Kidney (tissue), 22 donors: ENCODE measurements at places on chromosomes 7 and 10. TPM values are rescaled to one million over a fixed set of nuclear protein-coding genes. Genes with fewer than 3 reads are reported as not detected.

Gene IDI2
- polyA plus RNA-seq: not detected

DNA sequence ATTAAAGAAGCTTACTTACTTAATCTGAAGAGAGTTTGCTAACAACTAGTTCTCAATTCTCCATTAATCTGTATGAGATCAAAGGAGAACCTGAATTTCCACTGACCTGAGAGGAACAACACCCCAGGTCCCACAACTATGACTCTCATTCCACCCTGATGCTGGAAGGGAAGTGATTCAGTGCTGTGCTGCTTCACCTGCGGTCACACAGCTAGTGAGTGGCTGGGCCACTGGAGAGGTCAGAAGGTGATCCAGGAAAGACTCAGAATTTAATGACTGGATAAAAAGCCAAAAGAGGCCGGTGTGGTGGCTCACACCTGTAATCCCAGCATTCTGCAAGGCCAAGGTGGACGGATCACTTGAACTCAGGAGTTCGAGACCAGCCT is 23.6 kb downstream of the SORBS1 start:
- DNase-seq: no peak

Gene UBTD1
- 26.1 TPM for polyA plus RNA-seq

Gene GIMAP2
- polyA plus RNA-seq: 6.7 TPM
